Stimulated activated CD4-positive, alpha-beta T cell treated with anti-CD3 and anti-CD28 coated beads, Interleukin-4, amount 100 ng/mL, for 48 hours (primary cell): ENCODE measurements at places on chromosomes 2 and 18.

GRCh38 chr2:120256651-120257000, 4.0 kb downstream of the RALB start:
- no peak for DNase-seq

GRCh38 chr2:233147829-233148167, 87.7 kb downstream of the INPP5D start:
- DNase-seq = no peak

DNA sequence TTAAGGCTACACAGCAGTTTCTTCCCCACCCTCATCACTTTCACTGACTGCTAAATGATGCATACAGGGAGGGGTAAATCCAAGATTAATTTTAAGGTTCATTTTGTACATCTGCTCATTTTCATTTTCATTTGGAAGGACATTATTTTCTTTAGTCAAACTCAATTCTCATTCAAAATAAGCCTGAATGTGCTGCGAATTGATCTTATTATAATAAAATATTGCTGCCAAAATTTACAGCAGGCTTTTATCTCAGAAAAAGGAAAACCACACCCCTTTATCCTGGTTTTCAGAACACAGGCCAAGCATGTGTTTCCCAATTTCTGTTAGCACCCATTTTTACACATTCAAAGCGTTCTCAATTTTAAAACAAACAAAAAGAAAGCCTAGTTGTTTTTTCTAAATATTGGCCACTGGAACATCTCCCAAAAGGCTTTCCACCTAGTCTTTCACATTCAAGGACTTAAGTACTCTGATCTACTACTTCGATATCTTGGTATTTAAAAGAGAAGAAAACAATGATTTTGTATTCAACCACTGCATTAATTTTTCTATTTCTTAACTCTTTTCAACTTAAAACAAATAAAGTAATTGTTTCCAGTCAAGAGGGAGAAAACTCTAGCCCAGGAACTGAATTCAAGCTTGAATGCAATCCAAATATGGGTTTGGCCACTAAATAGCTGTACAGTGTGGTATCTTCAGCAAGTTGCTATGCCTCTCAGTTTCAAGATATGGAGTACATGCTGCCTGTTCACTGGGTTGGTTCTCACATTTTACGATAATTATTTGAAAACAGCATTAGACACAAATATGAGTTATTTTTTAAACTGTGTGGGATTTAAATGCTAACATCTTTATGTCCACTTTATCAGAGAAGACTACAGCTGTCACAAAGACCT, 52.5 kb downstream of the CDH2 start:
- no peak for DNase-seq

DNA sequence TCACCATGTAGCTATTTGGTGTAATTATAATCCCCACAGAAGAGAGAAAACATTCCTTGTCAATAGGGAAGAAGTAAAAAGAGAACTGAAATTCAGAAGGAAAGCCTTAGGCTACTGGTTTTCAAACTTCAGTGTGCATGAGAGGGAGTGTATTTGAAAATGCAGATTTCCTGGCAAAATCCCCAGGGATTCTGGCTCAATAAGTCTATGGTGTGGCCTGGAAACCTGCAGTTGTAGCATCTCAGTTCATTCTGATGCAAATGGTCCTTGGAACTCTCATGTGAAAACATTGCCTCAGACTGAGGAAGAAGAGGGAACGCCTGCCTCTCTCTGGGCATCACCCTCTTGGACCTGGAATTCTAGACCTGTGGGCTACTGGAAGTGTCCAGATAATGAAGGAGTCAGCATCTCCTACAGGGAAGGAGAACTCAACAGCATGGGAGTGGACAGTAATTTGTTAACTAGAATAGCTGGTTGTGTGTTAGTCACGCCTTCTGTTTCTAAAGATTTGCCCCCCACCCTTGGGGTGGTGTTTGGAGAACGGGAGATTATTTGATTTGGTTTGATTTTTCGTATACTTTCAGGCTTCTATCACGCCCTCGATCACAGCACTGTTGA, 21.3 kb downstream of the COL4A3 start:
- DNase-seq = no peak

- DNase-seq = no peak
These were observed 17.0 kb downstream of the SMAD7 start for GRCh38 chr18:48933578-48934414.

DNA sequence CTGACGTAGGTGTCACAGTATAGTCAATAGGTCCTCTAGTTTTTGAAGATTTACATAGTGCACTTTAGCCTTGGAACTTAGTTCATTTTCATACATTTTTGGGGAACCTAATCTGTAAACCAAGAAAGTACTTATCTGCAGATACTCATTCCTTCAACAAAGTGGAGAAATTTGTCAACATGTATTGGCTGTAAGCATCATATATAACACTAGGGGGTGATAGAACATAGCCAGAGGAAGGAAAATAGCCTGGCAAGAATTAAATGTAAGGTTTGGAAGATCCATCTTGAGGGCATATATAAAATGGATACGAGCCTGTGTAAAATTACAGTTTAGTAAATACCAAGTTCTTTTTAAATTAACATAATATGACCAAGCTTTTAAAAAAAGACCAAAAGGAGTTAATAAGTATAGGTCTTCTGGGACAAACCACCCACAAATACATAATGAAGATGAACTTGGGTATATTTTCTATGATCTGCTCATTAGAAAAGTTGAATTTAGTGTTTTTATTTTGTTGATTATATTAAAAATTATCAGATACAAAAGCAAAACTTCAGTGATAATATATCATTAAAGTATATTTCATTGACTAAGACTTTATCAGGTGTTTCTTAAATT, 18.2 kb downstream of the RPL37A start:
- no peak for DNase-seq

GRCh38 chr2:212709280-212709679, 170.7 kb upstream of the ERBB4 start:
- DNase-seq = no peak

GRCh38 chr2:20561637-20562454, 89.1 kb downstream of the HS1BP3 start:
- DNase-seq = no peak

- DNase-seq = no peak
These were observed 5.3 kb upstream of the CTAGE1 start for GRCh38 chr18:22422909-22423548.
